NCI-H345 (cell line): ENCODE measurements at places on chromosomes 5 and 9.

GRCh38 chr5:43702293-43702692, 99.3 kb downstream of the NNT start:
- DNase-seq: no peak

- no peak for DNase-seq
Observed at GRCh38 chr9:2907411-2907810, 63.5 kb upstream of the PUM3 start.

DNA sequence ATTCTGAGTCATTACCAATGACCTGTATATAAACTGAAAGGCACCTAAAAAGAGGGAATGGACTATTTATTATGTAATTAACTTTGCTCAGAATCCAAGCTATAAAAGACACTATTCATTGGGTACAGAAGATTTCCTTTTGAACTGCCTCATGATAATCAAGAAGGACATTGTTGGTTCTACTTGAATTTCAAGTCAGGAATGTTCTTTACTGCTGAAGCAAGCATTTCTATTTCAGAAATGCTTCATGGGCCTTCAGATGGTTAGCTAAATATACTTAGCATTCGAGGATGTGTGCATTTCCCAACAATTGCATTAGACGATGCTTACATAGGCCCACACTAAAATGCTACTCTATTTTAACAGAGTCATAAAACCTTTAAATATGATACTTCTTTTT, 658.2 kb upstream of the DMAC1 start:
- no peak for DNase-seq

DNA sequence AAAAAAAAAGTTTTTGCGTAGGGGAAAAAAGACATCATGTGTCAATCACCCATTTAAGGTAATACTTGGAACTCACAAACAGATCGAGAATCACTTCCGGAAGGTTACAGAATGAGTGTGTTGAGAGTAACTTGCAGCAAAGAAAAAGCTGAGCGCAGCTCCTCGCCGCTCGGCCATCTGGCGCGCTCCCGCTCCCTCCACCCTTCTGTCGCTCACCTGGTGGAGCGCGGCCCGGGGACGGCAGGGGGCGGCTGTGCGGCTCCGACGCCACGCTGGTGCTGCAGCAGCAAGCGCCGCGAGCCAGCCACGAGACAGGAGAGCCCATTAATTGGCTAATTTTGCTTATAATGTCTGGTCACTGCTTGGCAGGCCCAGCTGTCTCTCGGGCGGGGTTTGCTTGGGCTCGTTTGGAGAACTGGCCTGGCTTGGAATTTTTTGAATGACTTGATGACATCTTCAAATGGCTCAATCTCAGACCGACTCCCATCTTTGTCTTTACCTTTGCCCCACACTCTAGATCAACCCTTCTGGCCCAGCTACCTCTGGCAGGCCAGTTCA, 601.8 kb downstream of the CCDC171 start:
- DNase-seq: no peak

- DNase-seq: no peak
Observed at GRCh38 chr5:635306-636055, 23.3 kb downstream of the CEP72 start.

GRCh38 chr5:72359886-72360285, 39.7 kb downstream of the PTCD2 start:
- no peak for DNase-seq

- no peak for DNase-seq
Observed at GRCh38 chr5:163105456-163105855, 331.9 kb upstream of the CCNG1 start.

- DNase-seq: no peak
Observed at GRCh38 chr9:124098141-124098905, 86.8 kb downstream of the LHX2 start.

GRCh38 chr5:160009591-160009989, 651 bp downstream of the TTC1 start:
- no peak for DNase-seq

- no peak for DNase-seq
Observed at GRCh38 chr5:127517110-127517479, 345 bp upstream of the PRRC1 start.

GRCh38 chr9:34338665-34339385, 9.5 kb downstream of the NUDT2 start:
- no peak for DNase-seq

GRCh38 chr9:91208837-91209236, 152.9 kb downstream of the AUH start:
- DNase-seq: no peak

DNA sequence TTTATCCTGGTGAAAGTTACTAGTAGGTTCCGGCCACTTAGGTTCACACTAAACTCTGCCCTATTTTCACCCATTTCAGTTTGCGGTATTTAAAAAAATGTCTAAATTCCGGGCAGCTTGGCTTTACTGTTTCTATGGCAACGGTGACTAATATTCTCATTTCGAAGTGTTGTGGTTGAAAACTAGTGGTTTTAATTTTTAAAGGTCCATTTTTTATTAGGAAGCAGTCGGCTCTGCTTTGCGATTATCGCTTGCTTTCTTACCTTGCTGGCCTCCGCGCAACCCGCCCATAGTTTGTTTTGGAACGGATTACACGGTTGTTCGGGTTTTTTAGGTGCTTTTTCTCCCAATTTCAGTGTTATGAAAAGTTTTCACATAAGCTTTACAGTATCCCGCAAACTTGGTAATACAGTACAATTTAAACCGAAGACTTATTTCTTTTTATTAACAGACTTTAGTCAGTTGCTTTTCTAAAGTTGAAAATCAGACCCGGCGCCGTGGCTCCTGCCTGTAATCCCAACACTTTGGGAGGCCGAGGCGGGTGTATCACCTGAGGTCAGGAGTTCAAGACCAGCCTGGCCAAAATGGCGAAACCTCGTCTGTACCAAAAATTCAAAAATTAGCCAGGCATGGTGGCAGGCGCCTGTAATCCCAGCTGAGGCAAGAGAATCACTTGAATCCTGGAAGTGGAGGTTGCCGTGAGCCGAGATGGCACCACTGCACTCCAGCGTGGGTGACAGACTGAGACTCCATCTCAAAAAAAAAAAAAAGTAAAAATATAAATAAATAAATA, 1.6 kb downstream of the KDM4C start:
- DNase-seq: no peak
